Activated naive CD4-positive, alpha-beta T cell (primary cell): ENCODE measurements at places on chromosomes 2 and 18.

- DNase-seq: no peak
Measured at GRCh38 chr2:64029116-64029665, 10.0 kb upstream of the VPS54 start.

DNA sequence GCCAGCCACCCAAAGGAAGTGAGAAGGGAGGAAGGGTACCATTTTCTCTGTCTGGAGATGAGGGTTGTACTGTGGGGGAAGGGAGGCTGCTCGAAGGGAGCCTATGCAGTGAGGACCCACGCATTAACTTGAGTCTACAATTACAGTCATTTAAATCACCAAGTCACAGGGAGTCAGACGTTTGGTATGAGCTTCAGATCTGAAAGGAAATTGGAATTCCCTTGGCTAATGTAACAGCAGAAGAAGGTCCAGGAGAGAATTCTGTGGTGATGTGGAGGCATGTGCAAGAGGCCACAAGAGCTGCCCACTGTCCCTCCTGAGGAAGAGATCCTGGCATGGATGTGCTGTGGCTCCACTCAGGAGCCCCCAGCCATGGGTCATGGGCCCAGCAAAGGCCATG, 22.5 kb downstream of the DAPL1 start:
- no peak for DNase-seq

- no peak for DNase-seq
Measured at GRCh38 chr2:38178119-38178518, 102.2 kb upstream of the CYP1B1 start.

GRCh38 chr2:224931956-224932355, 110.3 kb downstream of the DOCK10 start:
- no peak for DNase-seq

GRCh38 chr2:201261471-201261870, 1.1 kb downstream of the CASP8 start:
- DNase-seq: peak; percentile 54

GRCh38 chr18:63646936-63647335, 2.9 kb upstream of the SERPINB4 start:
- no peak for DNase-seq

GRCh38 chr2:233331536-233331935, 22.8 kb upstream of the DGKD start:
- DNase-seq: peak; percentile 59

DNA sequence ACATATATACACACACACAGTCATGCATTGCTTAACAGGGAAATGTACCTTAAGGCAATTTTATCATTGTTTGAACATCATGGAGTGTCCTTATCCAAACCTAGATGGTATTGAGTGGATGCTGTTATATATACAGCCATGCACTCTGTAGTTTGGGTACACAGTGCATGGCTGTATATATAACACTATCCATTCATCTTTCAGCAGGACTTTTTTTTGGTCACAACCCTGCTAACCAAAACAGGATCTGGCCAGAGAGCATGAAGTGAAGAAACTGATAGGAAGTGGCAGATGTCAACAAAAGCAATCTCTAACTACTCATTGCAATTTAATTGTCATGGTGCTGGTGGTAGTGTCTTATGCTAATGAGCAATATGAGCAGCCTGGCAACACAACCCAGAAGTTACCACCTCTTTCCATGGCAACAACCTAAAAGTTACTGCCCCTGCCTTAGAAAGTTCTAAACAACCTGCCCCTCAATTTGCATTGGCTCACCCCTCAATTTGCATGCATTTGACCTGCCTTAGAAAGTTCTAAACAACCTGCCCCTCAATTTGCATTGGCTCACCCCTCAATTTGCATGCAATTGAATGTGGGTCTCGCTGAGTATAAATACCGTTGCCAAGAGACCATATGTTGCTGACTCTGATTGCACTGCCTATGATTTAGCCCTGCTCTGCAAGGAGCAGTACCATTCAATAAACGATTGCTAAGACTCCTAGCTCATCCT, 434.9 kb downstream of the DSEL start:
- no peak for DNase-seq

- DNase-seq: no peak
Measured at GRCh38 chr2:188984065-188984491, 9.9 kb downstream of the COL3A1 start.

DNA sequence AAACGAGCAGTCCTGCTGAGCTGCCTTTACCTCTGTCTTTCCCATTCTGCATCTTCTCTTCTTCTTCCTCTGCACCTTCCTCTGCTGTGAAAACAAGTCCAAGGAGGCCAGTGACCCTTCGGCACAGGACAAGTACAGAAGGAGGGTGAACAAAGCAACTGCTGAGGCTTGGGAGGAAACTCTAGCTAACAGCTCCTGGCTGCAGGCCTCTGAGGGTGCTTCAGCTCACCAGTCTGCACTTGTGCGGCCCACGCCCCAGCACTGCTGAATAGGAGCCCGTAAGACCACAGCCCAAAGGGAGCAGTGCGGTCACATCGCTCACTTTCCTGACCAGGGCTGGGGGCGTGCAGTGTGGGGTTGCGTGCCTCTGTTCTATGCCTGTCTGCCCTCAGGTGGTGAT, 42.1 kb upstream of the DNMT3A start:
- DNase-seq: no peak

GRCh38 chr2:10552220-10552870, 104.2 kb upstream of the ODC1 start:
- DNase-seq: no peak

- no peak for DNase-seq
Measured at GRCh38 chr2:150924878-150925277, 336.8 kb downstream of the RBM43 start.

GRCh38 chr2:64978514-64979268, 10.5 kb upstream of the SLC1A4 start:
- DNase-seq: no peak

GRCh38 chr2:205408696-205409095, 273.6 kb upstream of the NRP2 start:
- DNase-seq: no peak
